ENCODE measurements at places on chromosomes 5 and 9.
A peak's percentile ranks its signal among the peaks of the same experiment; 100 is the strongest.

- peak; percentile 48 for DNase-seq
These were observed 32.8 kb downstream of the TMC1 start for GRCh38 chr9:72554221-72554641.

- DNase-seq: no peak
These were observed 22.3 kb downstream of the MINAR2 start for GRCh38 chr5:129770024-129770820.

GRCh38 chr5:80208381-80208780 is 47.5 kb downstream of the SERINC5 start:
- DNase-seq: no peak

DNA sequence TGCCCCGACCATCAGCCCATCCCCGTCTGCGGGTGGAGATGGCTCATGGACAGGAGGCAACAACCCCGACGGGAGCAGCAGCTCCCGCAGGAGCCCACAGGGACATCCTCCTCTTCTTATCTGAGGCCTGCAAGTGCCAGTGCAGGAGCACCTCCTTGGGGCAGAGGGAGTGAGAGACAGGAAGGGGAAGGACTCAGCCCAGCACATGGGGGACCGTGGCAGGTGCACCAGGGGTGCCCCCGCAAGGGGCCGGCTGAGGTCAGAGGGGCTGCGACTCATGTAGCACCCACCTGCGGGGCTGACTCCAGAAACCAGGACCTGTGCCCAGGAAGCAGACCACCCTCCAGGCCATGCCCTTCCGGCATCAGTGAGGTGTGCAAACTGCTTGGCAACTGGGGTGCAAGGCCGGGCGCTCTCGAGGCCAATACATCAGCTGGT is 259.8 kb upstream of the ADAMTS16 start:
- no peak for DNase-seq

GRCh38 chr9:4148231-4148561 is 151.7 kb downstream of the GLIS3 start:
- DNase-seq: no peak

DNA sequence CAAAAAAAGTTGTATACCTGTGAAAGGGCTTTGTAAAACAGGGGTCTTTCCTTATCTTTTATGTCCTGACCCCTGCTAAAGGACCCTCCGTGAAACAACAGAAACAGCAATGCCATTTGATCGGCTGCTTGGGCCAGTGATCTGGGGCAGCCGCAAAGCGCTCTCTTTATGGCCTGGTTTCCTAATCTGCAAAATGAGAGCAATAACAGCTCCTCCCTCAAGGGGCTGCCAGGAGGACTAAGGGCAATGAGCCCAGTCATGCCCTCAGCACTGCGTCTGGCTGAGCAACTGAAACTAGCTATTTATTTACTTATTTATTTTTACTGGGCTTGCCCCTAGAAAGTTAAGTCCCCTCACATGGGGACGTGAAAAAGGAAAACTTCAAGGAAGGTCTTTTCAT is 18.3 kb downstream of the CMBL start:
- no peak for DNase-seq

GRCh38 chr9:17665450-17665849 is 86.6 kb downstream of the SH3GL2 start:
- DNase-seq: no peak

DNA sequence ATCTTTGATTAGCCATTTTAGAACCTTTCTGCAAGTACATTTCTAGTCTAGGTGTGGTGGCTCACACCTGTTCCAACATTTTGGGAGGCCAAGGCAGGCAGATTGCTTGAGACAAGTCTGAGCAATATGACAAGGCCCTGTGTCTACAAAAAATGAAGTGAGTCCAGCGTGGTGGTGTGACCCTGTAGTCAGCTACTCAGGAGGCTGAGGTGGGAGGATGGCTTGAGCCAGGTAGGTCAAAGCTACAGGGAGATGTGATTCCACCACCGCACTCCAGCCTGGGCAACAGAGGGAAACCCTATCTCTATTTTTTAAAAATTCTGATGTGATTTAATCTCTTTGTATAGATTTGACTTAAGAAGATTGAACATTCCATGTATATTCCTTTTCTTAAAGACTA is 95.7 kb upstream of the FAM120A start:
- no peak for DNase-seq

- DNase-seq: no peak
These were observed 146.7 kb downstream of the ACTL7B start for GRCh38 chr9:108709126-108709525.

DNA sequence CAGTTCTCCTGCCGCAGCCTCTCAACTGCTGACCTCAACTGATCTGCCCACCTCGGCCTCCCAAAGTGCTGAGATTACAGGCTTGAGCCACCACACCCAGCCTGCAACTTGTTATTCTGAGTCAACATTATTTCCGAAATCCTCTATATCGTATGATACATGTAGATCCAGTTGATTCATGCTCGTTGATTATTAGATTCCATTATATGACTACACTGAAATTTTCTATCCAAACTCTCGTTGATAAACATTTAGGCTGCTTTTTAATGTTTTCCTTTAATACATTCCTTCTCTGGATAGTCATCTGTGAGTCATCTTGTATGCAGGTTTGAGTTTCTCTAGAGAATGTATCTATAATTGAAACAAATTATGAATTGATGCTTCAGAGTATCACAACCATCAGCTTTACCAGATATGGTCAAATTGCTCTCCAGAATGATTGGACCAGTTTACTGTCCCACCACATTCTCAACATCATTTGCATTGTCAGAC is 4.1 kb downstream of the CDK7 start:
- no peak for DNase-seq

DNA sequence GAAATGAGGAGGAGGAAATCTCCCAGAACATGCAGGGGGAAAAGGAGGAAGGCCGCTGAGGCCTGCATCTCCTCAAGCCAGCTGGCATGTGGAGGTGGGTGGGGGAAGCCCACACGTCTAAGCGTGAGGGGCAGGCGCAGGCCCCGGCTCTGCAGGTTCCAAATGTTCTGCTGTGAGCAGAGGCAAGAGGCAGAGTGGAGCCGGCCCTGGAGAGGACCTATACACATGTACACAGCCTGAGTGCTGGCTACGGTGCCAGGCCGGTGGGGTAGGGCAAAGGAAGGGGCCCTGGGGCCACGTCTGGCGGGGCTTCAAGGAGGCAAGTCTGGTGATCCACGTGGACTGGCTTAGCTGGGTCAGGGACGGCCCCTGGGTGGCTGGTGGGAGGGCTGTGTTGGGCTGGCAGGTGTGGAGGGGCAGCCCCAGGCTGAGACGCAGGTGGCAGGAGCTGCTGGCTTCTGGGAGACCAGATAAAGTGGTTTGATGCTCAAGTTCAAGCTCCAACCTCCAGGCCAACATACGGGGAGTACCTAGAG is 26.4 kb downstream of the LPCAT1 start:
- no peak for DNase-seq

- DNase-seq: peak; percentile 50
These were observed 29.7 kb downstream of the PPP1R2B start for GRCh38 chr5:156879665-156880285.

GRCh38 chr5:125083981-125084380 is 337.5 kb upstream of the ZNF608 start:
- peak; percentile 51 for DNase-seq

- DNase-seq: no peak
These were observed 21.9 kb downstream of the MAMDC2 start for GRCh38 chr9:70065572-70065971.

DNA sequence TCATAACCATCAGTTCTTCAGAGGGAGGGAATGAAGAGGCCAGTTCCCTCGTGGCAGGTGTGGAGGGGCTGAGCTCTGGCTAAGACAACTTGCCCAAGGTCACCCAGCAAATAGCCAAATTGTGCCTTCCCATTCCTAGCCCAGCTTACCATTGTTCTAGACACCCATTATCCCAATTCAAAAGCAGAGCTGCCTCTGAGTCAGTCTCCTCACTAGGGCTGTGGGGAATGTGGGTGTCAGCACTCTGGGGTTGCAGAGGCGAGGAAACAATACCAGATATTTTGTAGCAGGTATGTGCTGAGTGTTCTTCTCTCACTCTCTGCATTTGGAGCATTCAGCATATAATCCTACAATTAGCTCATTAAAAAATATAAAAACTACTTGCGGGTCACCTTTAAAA is 270.8 kb downstream of the PSAT1 start:
- no peak for DNase-seq

- DNase-seq: peak; percentile 75
These were observed 25.9 kb upstream of the ADAMTSL1 start for GRCh38 chr9:18448101-18448500.

DNA sequence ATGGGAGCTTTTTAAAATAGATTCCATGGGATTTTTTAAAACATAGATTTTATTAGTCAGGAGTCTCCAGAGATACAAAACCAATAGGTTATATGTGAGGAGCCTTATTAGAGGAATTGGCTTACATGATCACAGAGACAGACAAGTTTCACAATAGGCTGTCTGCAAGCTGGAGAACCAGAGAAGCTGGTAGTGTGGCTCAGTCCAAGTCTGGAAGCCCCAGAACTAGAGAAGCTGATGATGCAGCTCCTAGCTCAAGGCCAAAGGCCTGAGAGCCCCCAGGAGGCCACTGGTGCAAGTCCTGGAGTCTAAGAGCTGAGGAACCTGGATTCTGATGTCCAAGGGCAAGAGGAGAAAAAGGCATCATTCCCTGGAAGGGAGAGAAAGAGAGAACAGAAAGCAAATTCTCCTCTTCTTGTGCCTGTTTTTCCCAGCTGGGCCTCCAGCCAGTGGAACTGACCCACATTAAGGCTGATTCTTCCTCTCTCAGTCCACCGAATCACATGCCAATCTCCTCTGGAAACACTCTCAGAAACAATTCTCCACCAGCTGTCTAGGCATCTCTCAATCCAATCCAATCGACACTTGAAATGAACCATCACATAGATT is 59.3 kb downstream of the AHRR start:
- DNase-seq: peak; percentile 54

DNA sequence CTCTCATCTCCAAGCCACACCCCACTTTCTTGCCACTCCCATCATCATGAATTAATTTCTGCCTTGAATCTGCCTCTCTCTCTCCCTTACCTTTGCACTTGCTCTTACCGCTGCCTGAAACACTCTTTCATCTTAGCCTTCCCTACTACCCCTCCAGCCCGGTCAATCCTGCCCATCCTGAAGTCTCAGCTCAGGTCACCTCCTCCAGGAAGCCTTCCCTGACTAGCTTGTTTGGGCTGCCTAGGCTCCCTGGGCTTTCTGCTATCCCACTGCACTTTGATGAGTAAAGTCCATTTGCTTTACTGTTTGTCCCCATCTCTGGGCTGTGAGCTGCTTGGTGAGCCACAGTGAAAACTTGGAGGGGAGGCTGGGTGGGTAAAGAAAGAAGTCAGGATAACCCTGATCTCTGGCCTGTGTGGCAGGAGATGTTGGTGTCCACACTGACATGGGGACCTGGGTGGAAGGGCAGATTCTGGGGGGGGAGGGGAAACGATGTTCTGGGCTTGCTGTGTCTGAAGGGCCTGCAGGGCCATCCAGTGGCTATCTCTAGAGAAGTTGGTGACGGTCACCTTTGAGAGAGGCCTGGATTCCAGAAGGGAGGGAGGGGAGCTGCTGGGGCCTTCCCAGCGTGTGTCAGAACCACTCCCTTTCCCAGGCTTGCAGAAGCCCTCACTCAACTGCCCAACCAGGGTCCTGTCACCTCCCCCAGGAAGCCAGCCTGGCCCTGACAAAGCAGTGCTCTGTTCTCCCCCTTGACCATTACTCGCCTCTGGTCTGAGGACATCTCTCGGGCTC is 75.0 kb upstream of the DAB2IP start:
- no peak for DNase-seq

- DNase-seq: peak; percentile 50
These were observed 8.4 kb upstream of the URM1 start for GRCh38 chr9:128362774-128363173.

DNA sequence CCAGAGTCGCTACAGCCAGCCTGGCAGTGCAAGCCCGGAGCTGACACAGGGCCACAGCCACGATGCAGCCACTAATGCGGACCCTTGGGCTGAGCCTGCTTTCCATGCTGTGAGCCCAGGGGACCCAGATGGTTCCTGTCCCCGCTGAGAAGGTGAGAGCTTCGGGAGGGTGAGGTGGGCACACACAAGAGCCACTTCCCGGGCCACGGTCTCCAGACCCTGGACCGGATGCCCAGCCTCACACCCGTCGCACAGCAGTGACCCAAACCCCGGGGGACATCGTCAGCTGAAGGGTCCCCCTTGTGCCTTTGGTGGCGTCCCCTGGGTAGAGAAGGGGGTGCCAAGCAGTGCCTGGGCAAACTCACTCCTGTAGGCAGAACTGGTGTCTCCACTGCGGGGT is 13.4 kb downstream of the PAEP start:
- DNase-seq: no peak

GRCh38 chr9:129806061-129806460 is 3.1 kb downstream of the TOR1B start:
- no peak for DNase-seq

- DNase-seq: no peak
These were observed 157.5 kb upstream of the SHB start for GRCh38 chr9:38226491-38226951.

- no peak for DNase-seq
These were observed 295.6 kb downstream of the KIF4B start for GRCh38 chr5:155309021-155309746.

- DNase-seq: peak; percentile 85
These were observed 7.4 kb downstream of the GALNT10 start for GRCh38 chr5:154197801-154198491.

GRCh38 chr5:142840575-142840974 is 70.4 kb downstream of the ARHGAP26 start:
- DNase-seq: no peak

DNA sequence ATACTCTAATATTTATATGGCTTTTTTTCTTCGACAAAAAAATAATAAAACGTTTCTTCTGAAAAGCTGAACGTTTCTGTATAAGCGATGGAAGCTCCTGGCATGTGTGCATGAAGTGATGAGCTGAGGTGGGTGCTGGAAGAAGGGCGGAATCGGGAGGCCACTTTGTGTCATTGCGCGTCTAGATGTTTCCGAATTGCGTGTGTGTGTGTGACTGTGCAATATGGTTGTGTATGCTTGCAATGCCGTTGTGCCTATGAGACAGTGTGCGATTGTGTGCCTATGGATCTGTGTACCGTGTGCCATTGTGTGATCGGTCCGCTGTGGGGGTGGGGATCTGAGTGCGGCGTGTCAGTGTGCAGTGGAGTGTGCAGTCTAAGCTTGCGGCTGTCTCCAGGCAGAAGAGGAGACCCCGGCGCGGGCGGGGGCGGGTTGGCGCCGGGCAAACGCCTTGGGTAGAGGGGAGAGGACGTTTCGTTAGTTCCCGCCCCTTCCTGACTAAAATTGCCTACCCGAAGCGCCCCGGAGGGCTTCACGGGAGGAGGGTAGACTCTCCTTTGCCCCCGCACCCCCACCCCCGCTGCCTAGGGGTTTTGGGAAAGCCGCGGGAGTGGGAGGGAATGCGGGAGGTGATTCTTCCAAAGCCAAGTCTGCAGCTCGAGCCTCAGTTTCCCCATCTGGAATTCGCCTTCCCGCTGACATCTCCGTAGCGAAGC is 24.2 kb downstream of the PCDHGC5 start:
- no peak for DNase-seq

GRCh38 chr9:86557063-86557766 is 203.0 kb upstream of the TUT7 start:
- DNase-seq: peak; percentile 94

DNA sequence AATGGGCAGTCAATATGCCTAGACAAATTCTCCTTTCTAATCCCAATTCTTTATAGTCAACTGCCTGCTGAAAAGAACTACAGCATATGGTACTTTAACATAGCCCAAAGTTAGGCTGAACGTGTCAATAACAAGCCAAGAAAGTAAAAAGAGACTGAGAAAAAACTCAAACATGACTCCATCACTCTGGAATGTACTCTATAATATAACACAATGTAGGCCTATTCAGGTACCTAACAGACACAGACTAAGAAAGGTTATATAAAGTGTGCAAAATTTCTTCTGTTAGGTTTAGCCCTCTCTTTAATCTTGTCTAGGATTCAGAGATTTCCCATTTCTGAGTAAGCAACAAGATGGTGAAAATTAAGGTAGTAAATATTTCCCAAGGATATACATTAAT is 209.7 kb upstream of the PRR16 start:
- DNase-seq: no peak
